Vagina (tissue), 2 donors: ENCODE measurements at places on chromosomes 1 and 21. TPM values are rescaled to one million over a fixed set of nuclear protein-coding genes. Genes with fewer than 3 reads are reported as not detected.

- no peak for DNase-seq
Measured at GRCh38 chr1:13435458-13435857, 25.2 kb downstream of the PRAMEF20 start.

- no peak for DNase-seq
Measured at GRCh38 chr1:50775740-50776139, 184.3 kb downstream of the FAF1 start.

DNA sequence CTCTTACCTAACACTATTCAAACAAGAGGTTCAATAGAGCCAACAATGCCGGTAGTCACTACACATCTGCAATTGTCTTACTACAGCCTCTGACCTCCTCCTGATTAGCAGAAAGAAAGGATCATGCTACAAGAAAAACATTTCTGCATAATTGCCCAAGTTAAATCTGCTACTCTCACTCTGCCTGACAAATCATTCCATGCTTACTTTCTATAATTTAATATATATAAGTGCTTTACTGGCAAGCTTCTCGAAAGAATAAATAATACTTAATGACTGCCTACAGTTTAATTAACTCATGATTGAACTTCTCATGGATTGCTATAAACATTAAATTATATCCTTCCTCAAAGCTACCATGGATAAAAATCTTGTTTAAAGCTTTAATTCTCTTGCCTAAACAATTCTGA, 156.0 kb downstream of the SLC45A1 start:
- DNase-seq = no peak

DNA sequence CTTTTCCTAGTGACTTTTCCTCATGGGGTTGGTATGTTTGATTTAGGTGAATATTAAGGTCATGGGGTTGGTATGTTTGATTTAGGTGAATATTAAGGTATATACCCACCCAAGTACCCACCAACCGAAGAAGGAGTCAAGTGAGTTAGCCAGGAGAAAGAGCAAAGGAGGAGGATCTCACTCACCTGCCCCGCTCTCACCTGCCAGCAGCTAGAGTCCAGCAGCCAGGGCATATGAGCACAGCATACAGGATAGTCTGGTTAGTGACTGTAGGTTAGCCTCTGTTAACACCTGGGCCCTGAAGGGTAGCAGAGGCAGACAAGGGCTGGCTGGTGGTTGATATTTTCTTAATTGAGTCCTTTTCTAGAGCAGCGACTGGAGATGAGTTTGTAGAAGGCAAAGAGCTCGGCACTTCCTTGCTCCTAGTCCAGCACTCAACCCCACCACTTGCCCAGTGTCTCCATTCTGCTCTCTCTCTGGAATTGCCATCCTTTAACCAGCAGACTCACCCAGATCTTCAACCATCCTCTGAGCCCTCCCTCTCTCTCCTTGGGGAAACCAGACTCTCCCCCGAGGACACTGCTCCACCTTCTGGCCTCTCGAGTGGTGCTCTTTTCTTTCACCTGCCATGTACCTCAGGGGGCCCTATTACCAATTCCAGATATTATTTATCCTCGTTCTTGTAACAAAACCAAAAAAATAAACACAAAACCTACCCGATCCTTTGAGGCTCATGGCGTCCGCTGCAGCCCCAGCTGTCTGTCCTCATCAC, 16.3 kb upstream of the DESI2 start:
- DNase-seq = no peak

GRCh38 chr1:29425631-29426030, 189.3 kb downstream of the PTPRU start:
- DNase-seq = no peak

DNA sequence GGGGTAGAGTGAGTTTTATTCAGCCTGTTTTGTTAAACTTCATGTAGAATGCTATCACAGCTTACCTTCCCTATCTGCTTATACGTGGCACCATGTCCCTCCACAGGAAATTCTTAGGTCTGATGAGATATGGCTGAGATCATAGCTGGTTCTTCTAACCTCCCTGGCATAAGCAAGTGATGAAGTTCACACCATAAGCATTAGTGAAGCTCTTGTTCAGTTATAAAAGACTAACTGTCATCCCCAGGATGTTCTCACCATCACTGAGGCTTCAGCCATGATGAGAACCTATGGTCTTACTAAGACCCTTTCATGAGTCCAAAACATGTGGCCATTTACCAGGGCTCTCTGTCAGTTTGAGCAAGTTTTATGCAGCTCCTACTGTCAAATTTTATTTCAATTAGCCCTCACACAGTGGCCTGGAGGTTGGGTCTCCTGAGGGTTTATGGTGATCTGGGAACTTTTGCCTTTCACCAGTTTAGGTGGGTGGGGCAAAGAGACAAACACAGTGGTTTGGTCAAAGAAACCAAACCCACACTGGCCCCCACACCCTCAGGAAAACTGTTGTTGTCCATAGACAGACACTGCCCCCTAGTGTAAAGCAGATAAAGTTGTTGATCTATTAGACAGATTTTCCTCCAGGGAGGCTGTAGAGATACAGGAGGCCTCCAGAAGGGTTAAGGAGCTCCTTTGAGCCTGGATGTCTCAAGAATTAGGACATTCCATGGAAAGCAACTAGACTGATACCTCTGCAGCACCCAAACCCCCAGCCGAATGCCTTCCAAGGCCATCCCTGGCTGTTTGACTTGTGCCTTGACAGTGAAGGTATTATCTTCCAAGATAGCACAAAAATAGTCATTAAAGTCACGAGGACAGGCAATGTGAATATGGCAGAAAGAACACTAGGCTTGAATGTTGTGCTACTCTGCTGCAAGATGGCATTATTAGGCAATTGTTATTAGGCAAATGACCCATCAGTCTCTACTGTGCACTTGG, 5.0 kb downstream of the SLC22A15 start:
- no peak for DNase-seq

DNA sequence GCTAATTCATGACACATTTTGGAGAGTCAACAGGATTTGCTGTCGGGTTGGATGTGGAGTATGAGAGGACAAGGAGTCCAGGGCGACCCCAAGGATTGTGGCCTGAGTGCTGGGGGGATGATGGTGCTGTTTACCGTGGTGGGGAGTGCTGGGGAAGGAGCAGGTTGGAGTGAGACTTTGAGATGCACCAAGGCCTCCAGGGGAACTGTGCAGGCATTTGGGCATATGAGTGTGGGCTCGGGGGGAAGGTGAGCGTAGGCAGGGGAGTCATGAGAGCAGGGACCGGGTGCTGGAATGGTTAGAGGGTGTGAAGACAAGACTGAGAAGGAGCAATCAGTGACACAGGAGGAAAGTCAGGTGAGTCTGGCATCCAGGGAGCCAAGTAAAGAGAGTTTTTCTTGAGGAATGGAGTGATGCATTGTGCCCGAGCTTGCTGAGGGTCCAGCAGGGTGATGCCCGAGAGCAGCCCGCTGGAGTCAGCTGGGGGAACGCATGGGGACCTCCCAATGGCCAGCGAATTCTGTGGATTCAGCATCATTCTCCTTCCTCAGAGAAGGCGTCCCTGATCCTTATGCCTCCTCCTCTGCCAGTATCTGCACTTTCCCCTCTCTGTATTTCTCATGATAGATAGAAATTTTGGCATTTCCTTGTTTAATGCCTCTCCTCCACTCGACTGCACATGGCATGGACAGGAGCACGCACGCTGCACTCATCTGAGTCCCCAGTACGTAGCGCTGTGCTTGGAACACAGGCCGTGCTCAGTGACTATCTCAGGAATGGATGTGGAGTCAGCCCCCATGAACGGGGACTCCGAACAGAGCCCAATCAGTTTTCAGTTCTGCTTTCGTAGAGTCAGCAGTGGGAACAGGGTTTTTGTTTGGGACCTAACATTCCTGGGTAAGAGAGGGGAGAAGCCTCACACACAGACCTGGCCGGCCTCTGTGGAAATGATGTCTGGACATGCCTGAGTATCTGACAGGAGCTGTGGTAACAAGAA, 52.1 kb upstream of the ETV3 start:
- peak; percentile 49 for DNase-seq

DNA sequence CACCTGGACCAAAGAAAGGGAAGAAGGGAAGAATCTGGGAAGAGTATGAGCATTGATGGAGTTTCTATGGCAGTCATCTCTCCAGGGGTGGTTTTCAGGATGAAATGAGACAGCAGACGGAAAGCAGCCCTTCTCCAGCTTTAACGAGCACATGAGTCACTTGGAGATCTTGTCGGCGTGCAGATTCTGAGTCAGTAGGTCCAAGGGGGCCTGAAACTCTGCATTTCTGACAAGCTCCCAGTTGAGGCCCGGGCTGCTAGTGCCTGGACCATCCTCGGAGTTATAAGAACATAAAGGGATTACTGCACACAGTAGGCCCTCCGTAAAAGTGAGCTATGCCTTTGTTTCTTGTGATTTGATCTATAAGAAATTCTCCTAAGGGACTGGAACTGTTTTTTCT, 17.6 kb downstream of the HSPG2 start:
- no peak for DNase-seq

- DNase-seq = no peak
Measured at GRCh38 chr1:174875306-174875705, 124.4 kb upstream of the CACYBP start.

DNA sequence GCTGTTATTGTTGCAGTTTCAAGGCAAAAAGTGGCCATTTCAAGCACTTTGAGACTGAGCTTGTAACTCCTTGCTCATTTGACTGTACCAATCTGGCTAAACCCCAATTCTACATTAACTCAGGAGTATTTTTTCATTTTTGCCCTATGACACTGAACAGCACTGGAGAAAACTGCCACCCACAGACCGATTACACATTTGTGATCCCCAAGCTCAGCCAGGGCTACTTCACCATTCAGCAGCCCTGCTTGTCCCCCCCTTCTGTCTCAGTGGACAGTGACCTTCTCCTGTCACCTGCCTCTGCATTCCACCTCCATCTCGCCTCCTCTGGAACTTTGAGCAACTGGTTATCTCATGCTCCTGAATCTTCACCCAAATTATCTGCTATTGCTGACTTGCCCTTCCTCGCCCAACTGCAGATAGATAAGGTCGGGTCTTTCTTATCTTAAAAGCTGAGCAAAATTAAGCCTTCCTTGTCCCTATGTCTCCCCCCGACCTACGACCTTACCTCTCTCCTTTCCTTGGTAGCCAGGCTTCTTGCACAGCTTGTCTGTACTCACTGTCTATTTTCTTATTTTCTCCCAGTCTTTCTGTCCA, 25.3 kb downstream of the SPATA46 start:
- DNase-seq = no peak

DNA sequence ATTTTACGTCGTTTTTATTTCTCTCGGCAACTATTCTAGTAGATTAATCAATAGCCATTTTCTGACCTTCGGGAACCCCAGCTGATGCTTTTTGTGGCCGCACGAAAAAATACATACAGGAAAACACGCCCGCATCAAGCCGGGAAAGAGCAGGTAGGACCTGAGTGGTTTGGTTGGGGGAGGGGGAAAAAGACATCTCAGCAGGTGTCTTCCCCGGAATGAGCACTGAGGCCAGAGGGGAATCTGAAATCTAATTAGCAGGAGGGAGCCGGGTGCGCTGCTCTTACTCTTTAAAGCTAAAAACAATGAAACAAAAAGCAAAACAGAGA, 618 bp upstream of the FOXD3 start:
- DNase-seq = no peak

GRCh38 chr1:46517932-46518498, 28.4 kb downstream of the DMBX1 start:
- DNase-seq = no peak

GRCh38 chr1:10979483-10979920, 33.0 kb upstream of the TARDBP start:
- DNase-seq = no peak

DNA sequence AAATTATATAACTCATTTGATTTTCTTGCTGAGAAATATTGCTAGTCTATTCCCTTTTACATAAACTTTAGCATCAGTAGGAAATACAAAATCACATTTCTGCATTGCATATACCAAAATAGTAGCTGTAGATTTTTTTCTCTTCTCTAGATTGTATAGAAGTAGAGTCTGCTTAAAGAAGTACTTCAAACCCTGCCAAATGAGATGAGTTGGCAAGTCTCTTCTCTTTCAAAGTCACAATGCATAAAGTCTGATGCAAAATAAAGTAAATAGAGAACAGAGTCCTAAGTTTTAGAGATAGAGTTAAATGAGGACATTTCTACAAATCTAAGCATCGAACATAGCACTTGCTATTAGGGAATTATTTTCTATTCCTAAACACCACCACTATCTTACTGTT, 6.4 kb downstream of the PLPPR4 start:
- DNase-seq = no peak

DNA sequence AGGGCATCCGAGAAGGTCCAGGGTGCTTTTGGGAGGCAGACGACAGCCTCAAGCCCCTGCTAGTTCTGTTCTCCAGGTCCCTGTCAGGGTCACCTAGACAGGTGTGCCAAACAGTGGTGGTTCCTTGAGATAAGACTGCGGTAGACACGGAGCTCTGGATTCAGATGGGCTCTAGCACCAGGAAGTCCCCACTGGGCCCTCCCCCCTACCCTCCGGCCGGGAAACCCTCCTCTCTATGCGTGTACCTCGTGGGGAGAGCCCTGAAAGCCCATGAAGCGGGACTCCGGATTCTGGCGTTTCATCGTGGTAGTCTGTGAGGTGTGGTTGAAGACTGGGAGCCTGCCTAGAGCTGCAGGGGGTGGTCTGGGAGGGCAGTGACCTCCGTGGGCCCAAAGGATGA, 2.1 kb upstream of the KCNA2 start:
- no peak for DNase-seq

DNA sequence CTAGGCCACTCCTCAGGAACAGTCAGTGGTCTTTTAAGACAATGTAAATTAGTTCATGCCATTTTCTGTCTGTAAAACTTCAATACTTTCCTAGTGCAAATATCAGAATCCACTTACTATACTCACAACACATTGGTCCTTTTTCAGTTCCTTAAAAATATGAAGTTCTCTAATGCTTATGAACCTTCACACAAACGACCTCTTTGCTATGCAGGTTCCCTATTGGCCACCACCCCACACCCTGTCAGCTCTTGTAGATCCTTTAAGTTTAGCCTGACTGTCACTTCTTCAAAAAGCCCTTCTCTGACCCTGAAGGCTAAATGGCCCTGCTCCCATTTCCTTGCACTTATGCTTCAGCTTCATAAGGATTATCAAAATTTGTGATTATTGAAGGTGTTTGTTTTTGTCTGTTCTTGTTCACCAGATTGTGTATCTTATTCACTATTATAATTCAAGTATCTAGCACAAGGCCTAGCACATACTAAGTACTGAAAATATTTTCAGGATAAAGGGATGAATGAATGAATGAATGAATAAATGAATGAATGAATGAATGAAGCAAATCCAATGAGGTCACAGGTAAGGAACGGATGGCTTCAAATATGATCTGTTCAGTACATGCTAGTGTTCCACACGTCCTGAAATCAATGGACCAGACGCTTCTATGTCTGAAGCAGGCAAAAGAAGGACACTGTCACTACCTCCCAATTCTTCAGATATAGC, 373.9 kb downstream of the VAV3 start:
- no peak for DNase-seq

CYP4B1 gene
- 74.4 TPM for total RNA-seq

SPRR2D gene
- 49.6 TPM for total RNA-seq

ADGRL4 gene
- 17.7 TPM for total RNA-seq

REN gene
- total RNA-seq = not detected

RIMKLA gene
- 0.25 TPM for total RNA-seq

NBPF6 gene
- total RNA-seq = not detected

KCNJ9 gene
- total RNA-seq = not detected

ANGPTL1 gene
- 19.4 TPM for total RNA-seq
